ENCODE measurements at places on chromosomes 6 and 20.
A peak's percentile ranks its signal among the peaks of the same experiment; 100 is the strongest.

DNA sequence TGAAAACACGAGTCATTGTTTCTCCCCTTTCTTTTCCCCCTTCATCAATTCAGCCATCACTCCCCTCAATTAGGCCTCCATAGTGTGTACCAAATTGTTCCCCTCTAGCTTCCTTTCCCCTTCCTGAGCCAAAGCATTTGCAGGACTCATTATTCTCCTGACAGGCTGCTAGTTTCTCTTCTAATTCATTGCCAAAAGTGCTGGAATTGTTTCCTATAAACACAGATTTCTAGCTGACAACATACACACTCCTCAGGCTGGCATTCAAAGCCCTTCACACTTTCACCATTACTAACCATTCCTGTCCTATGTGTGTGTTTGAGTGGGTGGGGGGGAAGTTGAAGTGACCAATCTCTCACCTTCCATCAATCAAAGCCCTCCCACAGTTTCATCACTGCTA is 444.2 kb upstream of the OPRM1 start:
- no peak for DNase-seq

GRCh38 chr6:33607126-33607783 is 13.9 kb upstream of the ITPR3 start:
- no peak for DNase-seq

GRCh38 chr20:31497838-31498540 is 16.3 kb upstream of the HM13 start:
- DNase-seq, result no peak

GRCh38 chr20:61455508-61456215 is 203.6 kb downstream of the CDH4 start:
- DNase-seq, result no peak

- no peak for DNase-seq
These were observed 68.4 kb upstream of the IPCEF1 start for GRCh38 chr6:154425034-154425433.

GRCh38 chr6:47440719-47441118 is 36.9 kb upstream of the CD2AP start:
- no peak for DNase-seq

DNA sequence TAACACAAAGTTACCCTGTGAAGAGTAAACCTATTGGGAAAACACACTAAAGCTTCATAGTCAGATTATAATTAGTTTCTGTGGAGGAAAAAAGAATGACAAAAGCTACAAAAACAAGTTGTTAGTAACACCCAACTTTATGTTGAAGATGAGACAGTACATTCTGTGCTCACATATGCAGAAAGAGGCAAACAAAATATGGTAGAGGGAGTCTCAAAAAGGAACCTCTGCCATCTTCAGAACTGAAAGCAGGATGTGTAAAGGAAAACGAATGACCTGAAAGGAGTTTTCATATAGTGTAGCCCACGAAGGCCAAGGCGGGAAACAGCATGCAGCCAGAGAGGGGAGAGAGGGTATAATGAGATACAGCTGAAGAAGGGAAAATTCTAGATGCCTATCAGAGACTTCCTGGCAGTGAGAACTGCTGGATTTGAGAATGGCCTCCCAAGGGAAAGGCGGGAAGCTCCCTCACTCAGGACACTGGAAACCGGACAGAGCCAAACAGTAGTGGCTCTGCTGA is 84.1 kb upstream of the HEY2 start:
- no peak for DNase-seq

GRCh38 chr20:53890443-53891305 is 179.7 kb downstream of the BCAS1 start:
- no peak for DNase-seq

- no peak for DNase-seq
These were observed 183.1 kb downstream of the NFATC2 start for GRCh38 chr20:51359401-51359800.

- no peak for DNase-seq
These were observed 135.9 kb downstream of the AGPAT4 start for GRCh38 chr6:161137839-161138542.

DNA sequence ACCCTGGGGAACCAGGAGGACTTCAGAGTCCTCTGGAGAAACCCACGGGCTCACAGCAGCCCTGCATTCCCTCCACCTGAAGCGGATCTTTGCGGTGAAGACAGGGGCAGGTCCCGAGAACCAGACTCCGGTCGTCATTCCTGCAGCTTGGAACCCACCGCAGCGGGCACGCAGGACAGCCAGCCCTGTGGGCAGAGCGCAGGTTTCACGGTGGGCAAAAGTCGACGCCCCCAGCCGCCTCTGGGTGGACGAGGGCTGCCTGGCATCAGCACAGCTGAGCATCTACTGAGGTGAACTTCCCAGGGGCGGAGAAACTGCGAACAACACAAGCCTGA is 118.3 kb downstream of the PSMB1 start:
- peak; percentile 42 for DNase-seq

DNA sequence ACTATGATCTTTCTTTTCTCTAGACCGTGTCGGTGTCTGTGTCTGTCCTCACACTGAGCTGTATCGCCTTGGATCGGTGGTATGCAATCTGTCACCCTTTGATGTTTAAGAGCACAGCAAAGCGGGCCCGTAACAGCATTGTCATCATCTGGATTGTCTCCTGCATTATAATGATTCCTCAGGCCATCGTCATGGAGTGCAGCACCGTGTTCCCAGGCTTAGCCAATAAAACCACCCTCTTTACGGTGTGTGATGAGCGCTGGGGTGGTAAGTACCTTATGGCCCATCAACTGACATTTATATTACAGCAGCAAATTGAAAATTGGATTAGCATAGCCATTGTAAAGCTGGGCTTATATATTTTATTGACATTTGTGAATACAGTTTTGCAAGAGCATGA is 72.2 kb upstream of the GFRAL start:
- peak; percentile 26 for DNase-seq

DNA sequence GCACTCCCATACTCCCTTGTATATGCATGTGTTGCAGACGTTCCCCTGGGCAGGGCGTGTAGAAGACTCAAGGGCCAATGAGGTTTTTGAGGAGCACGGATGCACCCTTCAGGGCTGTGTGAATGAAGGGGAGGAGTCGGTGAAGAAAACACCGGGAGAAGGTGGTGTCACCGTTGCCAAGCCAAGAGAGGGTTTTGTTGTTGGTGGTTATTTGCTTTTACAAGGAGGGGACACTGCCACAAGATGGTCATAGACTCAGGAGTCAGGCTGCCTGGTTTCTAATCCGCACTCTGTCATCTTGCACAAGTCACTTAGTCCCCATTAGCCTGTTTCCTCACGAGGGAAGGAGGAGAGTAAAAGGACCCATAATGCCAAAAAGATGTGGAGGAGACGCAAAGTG is 124.0 kb downstream of the PXDC1 start:
- DNase-seq, result no peak

GRCh38 chr6:43222418-43223059 is 6.7 kb downstream of the DNPH1 start:
- DNase-seq, result peak; percentile 33

DNA sequence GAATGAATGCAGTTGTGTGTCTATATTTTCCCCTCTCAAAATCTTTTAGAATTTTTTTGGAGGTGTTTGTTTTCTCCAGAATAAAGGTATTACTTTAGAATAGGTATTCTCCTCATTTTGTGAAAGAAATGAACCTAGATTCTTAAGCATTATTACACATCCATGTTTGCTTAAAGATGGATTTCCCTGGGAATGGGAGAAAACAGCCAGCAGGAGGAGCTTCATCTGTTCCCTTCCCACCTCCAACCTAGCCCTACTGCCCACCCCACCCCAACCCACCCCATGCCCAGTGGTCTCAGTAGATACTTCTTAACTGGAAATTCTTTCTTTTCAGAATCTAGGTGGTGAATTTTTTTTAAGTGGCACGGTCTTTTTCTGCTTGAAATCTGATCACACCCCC is 127.8 kb downstream of the CD109 start:
- DNase-seq, result no peak

DNA sequence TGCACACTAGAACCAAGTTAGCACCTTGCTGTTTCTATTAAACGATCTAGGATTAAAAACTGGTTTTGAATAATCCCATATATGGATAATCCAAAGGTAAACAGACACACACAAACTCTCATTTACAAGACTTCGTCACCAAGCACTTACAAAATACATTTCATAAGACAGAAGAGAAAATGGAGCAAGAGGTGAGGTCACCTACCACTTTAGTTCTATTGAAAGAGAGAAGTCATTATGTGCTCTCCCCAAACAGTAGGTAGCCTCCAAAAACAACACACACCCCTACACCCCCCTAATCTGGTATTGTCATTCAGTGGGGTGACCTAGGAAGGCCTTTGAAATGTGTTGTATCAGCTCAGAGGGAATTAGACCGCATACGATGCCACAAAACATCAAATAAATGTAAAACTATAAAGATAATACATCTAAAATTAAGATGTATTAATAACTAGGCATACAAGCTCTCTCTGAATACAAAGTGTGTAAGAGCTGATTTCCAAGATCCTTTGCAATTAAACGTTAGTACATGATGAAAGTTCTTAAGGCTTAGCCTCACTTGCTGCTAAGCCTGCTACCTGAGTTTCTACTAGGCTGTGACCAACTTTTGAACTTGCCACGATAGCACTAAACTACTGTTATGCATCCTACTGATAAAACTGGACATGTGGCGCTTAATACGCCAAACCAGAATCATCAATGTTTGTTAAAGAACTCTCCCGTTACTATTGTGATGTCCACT is 1.6 kb downstream of the SRPK1 start:
- DNase-seq, result no peak

DNA sequence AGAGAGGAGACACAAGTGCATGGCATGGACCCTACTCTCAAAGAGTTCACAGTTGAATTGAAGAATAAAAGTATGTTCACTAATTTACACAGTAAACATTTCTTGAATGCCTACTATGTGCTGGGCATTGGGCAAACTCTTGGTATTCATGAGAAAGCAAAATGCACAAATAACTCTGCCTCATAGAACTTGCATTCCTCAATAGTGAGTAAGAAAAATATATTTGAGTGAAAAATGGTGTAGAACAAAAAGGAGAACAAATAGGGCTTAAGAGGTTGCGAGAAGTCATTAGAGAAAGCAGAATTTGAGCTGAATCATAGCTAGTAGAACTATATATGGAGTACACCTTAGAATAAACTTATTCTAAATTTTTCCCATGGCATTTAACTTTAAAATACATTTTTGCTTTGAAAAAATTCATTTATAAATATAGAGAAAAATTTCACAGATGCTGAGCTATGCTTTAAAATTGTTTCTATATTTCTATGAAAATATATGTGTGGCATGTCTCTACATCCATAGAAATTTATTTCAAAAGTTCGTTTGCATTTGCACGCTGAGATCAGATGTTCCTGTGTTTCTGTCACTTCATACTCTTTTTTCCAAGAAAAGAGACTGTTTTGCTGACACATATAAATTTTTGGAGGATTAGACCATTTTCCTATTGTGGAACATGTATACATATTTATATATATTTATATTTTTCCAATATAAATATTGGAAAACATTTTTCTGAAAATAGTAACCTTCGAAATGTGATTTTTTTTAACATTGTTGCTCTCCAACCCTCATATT is 236.1 kb downstream of the KCNQ5 start:
- no peak for DNase-seq

- DNase-seq, result peak; percentile 90
These were observed 79.5 kb upstream of the MYL9 start for GRCh38 chr20:36461600-36462439.

DNA sequence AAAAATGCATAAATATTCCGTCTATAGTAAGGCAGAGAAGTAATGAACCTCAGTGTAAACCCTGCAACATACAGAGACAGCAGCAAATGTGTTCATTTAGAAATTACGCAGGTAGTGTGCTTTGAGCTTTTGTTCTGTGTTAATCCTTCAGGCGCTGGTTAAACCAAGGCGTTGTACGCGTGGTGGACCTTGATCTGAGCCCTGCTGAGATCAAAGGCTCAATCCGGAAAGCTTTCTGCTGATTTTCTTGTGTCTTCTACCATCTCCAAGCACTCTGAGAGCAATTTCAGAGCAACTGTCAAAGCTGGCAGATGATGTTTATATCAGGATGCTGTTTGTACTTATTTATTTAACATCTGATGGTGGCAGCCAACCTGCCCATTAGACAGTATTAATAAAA is 382.8 kb downstream of the CDH26 start:
- no peak for DNase-seq

- DNase-seq, result no peak
These were observed 654.1 kb upstream of the NOX3 start for GRCh38 chr6:156109713-156110112.

Data from Right ventricle myocardium inferior (tissue), 1 donor.